Mucosa of descending colon (tissue), 3 donors: ENCODE measurements at places on chromosomes 1 and 21. TPM values are rescaled to one million over a fixed set of nuclear protein-coding genes. Genes with fewer than 3 reads are reported as not detected.

DNA sequence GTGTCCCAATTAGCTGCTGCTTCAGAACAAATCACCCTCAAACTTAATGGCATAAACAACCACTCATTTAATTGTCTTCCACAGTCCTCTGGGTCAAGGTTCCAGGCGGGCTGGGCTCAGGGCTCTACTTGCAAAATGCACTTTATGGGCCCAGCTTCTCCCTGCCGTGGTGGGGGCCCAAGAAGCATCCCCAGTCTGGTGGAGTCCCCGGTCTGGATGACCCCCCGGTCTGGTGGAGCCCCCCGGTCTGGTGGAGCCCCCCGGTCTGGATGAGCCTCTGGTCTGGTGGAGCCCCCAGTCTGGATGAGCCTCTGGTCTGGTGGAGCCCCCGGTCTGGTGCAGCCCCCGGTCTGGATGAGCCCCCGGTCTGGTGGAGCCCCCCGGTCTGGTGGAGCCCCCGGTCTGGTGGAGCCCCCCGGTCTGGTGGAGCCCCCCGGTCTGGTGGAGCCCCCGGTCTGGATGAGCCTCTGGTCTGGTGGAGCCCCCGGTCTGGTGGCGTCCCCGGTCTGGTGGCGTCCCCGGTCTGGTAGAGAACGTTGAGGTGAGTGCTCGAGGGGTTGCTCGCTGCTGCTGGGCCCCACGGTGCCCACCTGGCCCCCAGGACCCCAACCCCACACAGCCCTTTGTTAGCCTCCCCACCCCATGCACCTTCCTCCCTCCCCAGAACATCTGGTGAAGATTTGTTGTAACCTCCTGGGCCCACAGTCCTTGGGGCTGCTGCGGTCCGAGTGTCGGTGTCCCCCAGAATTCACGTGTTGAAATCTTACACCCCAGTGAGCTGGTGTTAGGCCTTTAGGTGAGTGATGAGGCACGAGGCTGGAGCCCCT is 33.8 kb downstream of the POFUT2 start:
- no peak for DNase-seq

- DNase-seq, result peak; percentile 82
Measured at GRCh38 chr1:45326627-45327623, at the start of gene HPDL. TSS of gene HPDL (plus strand) at chr1:45326895. CDS start at chr1:45327149, 254 bp downstream.

GRCh38 chr1:75727571-75727970 is 3.1 kb downstream of the ACADM start:
- DNase-seq, result no peak

DNA sequence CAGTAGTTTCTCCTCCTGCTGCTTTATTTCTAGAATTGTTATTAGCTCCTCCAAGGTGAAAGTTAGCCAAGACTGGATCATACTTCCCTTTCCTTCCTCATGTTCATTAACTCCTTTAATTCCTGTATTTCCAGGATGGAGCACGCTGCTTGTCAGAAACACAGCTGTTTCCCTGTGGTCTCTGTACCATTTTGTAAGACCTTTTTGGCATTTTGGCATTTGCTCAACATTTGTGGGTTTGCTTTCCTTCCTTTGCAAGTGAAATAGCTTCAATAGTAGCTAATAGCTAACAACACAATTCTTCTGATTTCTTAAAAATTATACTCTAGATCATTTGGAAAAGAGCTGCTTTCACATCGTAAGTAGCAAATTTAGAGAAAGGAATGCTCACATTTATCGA is 44.3 kb upstream of the HPDL start:
- no peak for DNase-seq

DNA sequence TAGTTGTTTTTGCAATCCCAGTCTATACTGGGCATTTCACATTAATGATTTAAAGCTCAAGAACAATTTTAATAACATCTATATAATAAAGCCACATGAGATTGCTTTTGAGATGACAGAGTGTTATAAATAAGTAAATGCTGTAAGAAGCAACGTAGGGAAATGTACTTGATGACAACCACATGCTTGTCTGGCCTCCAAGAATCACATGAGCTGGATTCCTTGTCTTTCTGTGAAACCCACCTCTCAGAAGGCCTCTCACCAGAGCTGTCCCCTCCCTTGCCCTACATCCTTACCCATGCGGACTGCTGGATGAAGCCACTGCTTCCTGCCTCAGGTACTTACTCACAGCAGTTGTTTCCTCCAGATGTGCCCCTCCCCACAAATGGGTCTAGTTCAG is 145.1 kb upstream of the CTTNBP2NL start:
- no peak for DNase-seq

GRCh38 chr1:237671262-237671661 is 219.5 kb downstream of the ZP4 start:
- no peak for DNase-seq

GRCh38 chr1:39407510-39407895 is 83.9 kb upstream of the BMP8A start:
- DNase-seq, result no peak

IFNGR2 gene
- 56.3 TPM for total RNA-seq

SHISAL2A gene
- total RNA-seq, result 0.72 TPM

CD52 gene
- total RNA-seq, result 6.9 TPM
